SJCRH30 (cell line): ENCODE measurements at places on chromosomes 4 and X.

DNA sequence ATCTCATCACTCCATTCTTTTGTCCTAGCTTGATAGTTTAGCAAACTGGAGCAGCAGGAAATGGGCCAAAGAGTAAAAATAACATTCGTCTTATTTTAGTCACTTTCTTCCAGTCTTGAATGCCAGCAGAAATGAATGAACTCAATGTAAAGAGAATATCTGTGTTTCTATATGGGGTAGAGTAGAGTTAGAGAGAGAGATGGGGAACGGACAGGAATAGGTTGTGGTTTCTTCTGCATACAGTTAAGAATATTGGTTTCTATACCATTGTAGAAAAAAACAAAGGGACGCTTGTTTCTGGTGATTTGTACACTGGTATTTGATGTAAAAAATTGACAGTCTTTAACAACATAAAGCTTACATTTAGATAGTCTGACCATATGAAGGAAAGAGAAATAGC is 8.9 kb downstream of the GPR174 start:
- no peak for DNase-seq

GRCh38 chr4:84451546-84451945 is 47.5 kb downstream of the NKX6-1 start:
- peak; percentile 29 for DNase-seq

DNA sequence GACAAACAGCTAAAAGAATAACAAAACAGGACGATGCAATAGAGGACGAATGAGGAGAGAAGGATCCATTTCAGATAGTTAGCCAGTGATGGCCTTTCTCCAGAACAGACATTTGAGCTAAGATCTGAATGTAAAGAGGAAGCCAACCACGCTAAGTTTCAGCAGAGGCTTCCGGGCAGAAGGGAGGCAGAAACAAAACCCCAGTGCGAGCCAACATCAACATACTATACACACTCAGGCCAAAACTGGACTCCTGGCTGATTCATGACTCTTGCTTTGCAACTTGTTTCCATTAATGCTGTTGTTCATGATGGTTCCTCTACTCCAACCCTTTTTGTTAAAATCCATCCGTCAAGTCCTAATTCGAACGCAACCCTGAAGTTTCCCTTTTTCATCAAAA is 730.3 kb downstream of the TRIML1 start:
- DNase-seq, result no peak

- DNase-seq, result no peak
Observed at GRCh38 chr4:152458801-152459302, 77.0 kb downstream of the FBXW7 start.

DNA sequence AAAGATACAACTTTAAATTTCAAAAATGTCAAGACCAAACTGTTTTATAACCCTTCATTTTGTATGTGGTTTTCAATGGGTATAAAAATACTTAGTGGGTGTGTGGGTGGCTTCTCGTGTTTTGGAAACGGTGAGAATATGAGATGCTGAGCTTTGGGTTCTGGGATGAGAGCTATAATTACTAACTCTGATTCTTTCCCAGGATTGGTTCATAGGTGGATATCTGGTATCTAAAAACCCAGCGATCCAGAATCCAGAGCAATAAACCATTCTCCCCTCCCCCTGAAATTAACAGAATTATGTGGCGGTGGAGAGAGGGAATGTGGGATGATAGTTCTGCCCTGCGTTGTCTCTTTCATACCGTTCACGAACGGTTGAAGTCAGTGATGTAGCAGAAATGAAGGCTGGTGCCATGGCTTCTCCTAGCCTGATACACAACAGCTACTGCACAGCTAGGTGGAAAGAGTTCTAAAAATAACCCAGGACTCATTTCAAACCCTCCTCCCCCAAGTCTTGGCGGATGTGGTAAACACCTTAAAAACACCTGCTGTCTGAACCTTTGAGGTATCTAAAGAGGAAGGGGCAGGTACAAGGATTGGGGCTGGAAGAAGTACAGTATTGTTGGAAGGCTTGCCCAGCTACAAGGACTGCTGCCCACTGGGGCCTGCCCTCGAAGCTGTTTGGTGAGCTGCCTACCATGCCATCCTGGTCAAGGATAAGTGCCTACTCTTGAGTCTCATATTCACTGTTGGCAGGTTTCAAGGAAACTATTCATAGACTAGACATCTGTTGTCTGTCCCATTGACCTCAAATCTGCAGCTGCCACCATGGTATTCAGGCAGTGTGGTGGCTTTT is 44.5 kb downstream of the SEPTIN11 start:
- DNase-seq, result peak; percentile 86

GRCh38 chr4:186190581-186191199 is 677 bp upstream of the CYP4V2 start:
- peak; percentile 32 for DNase-seq

DNA sequence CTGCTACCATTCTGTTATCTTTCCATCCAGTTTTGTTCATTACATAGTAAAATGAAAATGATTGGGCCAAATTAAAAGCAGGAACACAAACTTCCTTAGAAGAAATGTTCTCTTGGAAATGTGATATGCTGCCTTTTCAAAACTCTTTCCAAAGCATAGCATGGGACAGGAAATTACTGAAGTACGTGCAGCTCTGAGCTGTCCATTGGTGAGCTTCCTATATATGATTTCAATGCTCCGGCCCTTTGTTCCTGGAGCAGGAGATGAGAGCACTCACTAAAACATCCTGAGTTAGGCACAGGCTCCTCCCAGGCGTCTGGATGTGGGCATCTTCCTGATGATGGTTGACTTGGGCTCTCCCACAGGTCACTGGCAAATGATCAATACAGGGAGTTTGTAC is 33.0 kb upstream of the ANXA3 start:
- DNase-seq, result no peak

DNA sequence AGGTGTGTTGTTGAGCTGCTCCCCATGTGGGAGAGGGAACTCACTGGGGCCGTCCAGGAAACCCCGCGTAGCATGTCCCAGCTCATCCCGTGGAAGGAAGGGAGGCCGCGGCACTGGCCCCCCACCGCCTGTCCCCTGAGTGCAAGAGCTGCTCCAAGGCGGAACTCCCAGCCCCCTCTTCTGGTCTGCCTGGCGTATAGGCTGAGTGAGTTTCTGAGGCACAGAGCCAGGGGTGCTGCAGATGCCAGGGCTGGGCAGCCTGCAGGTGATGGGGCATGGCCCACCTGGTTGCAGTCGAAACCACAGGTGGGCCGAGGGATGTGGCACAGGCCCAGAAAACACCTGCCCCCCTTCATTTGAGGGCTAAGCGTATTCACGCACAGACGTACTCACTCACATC is 49.6 kb downstream of the ABLIM2 start:
- DNase-seq, result no peak

GRCh38 chr4:3496021-3496420 is 32.9 kb downstream of the DOK7 start:
- DNase-seq, result no peak

- DNase-seq, result no peak
Observed at GRCh38 chr4:25814301-25815136, 48.3 kb downstream of the SEL1L3 start.

- no peak for DNase-seq
Observed at GRCh38 chrX:138742217-138742616, 30.7 kb upstream of the FGF13 start.

DNA sequence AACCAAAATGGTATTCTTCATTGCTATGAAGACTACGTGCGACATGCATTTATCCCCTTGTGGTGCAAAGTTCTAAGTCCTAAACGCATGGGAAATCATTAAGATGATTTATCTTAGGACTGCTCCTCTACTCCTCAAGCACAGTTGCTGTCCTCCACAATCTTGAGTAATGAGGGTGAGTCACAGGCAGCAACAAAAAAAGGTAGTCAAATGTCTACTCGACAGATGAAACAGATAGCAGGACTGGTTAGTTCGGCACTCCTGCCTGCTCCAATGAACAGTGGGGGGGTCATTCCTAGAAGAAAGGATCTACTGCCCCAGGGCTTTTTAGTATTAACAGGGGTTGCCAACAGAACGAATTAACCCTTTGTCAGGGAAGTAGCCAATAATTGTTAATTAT is 233.7 kb upstream of the FGF13 start:
- no peak for DNase-seq

DNA sequence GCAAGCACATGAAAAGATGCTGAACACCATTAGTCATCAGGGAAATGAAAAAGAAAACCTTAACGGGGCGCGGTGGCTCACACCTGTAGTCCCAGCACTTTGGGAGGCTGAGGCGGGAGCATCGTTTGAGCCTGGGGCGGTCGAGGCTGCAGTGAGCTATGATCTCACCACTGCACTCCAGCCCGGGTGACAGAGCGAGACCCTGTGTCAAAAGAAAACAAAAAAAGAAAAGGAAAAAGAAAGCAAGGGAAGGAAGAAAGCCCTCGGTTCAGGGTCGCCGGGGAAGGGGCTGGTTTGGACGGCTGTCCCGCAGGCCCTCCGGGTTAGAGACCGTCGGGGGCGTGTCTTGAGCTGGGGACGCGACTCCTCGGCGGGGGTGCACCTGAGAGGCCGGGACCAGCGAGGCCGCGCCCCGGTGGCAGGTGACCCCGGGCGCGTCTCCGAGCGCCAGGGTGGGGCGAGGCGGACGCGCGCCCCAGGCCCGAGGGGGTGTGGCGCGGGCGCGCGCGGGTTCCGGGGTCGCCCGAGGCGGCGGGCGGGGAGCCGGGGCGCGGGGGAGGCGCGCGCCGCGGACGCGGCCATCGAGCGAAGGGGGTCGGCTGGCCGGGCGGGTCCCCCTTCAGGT is 478 bp upstream of the PLXNA3 start:
- peak; percentile 26 for DNase-seq

- DNase-seq, result no peak
Observed at GRCh38 chr4:48329976-48330375, 11.4 kb upstream of the SLAIN2 start.

DNA sequence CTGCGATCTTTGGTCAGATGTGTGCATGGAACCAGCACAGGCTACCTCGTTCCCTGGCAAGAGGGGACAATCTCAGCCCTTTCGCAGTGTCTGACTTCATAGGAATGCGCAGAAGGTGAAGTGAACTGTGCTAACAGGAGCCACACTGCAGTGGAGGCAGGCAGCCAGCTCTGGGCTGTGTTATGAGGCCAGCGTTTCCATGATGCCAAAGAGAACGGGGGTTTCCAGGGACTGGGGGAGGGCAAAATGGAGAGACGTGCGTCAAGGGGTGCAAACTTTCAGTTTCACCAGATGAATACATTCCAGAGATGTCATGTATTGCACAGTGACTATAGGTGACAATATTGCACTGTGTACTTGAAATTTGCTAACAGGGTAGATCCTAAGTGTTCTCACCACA is 30.4 kb downstream of the CLDN34 start:
- no peak for DNase-seq

DNA sequence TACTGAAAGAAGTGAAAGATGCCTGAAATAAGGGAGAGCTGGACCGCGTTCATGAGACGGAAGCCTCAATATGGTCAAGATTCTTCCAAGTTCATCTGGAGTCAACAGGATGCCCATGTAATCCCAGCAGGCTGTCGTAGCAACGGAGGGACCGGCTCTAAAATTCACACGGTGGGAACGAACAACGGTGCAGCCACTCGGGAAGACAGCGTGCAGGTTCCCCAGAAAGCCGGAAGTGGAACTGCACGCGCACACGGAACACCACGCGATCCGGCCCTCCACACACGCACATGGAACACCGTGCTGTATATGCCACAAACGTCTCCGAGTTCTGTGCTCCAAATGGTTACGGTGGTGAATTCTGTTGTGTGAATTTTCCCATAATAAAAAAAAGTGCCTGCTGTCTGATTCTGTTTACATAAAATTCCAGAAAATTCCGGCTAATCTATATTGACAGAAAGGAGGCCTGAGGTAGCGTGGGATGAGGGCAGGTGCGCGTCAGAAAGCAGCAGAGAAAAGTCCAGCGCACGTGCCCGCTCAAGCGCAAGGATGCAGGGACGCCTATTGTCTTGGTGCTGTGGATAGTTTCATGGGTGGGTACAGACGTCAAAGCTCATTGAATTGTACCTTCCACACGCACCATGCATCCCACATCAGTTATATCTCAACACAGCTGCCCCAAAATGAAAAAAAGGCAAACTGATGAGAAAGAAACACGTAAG is 31.2 kb downstream of the PPP2R3B start:
- no peak for DNase-seq

GRCh38 chrX:130176354-130176776 is 4.6 kb downstream of the RAB33A start:
- no peak for DNase-seq

DNA sequence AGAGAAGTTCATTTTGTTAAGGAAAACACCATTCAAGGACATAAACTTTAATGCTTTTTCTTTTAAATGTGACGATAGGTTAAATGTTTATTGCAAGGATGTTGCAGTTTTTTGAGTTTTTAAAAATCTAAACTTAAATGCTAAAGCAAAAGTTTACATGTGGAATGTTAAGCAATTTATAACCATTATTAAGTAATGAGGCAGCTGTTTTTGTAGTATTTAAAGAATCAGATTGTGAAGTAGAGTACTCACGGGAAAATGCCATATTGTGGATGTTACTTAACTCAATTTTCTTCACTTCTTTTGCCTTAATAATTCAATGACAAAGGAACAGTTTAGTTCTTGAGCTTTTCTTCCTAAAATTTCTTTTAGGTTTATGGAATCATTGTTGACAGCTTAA is 43.5 kb downstream of the UBE2K start:
- no peak for DNase-seq

GRCh38 chrX:130563476-130563875 is 161.7 kb downstream of the RBMX2 start:
- no peak for DNase-seq
